Foreskin keratinocyte (primary cell): ENCODE measurements at places on chromosomes 1 and 21.

- DNase-seq = peak; percentile 53
Measured at GRCh38 chr1:186531561-186532165, 70.7 kb upstream of the PDC start.

- no peak for DNase-seq
Measured at GRCh38 chr1:88780485-88780884, 96.4 kb downstream of the PKN2 start.

GRCh38 chr1:4019606-4020331 lies 119.7 kb upstream of the C1orf174 start:
- DNase-seq = no peak

GRCh38 chr1:27306892-27307761 lies 14.8 kb upstream of the TMEM222 start:
- no peak for DNase-seq

DNA sequence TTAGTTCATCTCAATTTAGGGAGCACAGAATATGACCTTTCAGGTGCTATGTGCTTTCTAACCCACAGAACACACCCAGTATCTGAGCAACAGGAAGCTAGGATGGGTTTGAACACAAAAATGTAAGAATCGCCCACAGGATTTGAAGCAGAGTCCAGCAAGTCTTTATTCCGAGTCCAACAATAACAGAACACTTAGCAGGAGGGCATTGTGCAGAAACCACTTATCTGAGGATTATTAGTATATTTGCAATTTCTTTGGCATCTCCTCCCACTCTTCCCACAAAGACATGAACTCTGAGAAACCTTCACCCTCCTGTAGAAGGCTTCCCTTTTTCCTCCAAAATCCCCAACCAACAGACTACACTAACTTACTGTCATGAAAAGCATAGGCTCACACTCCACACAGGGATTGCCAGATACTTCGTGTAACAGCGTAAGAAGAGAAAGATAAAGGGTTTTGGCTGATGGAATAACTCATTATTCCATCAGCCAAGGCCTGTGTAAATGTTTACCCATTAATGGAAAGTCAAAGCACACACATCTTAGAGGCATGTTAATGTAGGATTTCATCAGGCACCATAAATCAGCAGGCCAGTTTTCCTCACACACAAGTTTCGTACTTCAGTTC lies 16.1 kb downstream of the SIPA1L2 start:
- DNase-seq = no peak

DNA sequence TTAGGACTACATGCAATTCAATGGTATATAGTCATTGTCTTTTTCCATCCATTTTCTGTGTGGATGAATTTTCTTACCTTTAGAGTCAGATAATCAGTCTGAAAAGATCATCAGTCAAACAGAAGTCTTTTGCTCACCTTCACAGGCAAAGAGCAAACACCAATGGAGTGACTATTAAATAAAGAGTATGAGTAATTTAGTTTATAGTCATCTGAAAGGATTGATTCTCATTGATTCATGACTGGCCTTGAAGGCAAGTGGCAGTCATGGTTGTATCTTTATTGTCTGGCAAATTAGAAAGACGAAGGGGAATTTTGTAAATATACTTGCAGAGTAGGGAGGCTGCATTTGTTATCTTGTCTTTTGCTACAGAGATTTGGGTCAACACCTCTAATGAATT lies 89.9 kb downstream of the EPB41 start:
- no peak for DNase-seq

GRCh38 chr1:157400766-157401165 lies 151.5 kb downstream of the FCRL5 start:
- DNase-seq = no peak

DNA sequence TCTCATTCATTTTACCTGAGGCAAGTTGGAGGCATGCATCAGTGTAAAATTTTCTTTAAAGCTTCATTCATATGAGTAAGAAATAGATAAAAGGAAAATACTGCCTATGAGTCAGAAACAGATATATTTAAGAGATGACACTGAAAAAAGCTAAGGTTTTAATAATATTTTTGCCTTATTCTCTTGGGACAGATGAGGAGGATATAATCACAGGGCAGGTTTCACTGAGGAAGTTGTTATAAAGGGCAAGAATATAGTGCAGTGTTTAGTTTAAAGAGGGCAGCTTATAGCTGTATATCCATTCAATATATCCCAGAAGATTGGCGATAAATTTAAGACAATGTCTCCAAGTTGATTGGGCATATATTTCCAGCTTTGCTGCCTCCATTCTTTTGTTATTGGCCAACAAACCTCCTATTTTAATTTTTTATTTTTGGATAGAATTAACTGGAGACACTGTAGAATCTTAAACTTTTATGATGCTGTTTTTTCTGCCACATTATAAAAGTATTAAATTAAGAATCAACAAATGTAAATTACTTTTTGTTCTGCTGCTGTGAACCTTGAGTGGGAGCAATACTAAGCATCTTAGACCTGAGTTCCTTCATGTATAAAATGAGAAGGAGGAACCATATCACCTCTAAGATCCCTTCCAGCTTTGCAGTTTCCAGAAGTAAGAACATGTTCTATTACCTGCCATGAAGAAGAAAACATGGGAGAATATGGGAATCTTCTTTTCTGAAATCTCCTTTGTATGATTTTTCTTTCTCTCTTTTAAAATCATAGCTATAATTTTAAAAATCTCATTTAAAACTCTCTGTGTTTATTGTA lies 171.6 kb downstream of the S1PR1 start:
- DNase-seq = peak; percentile 26

DNA sequence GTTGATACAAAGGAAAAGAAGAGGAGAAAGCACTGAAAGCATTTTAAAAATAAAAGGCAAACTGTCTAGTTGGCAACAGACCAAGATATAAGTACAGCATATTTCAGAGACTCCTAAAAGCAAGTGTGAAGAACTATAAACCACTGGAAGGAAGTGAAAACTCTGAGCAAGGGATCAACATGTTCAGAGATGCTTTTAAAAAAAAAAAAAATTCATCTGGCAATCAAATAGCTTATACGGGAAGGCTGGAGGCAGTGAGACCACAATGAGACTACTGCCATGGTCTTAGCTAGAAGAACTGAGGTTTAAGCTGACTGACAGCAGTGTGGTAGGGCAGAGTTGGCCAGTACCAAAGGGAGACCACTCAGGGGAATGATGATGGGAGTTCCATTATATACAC lies 124.3 kb downstream of the VAV3 start:
- DNase-seq = no peak

DNA sequence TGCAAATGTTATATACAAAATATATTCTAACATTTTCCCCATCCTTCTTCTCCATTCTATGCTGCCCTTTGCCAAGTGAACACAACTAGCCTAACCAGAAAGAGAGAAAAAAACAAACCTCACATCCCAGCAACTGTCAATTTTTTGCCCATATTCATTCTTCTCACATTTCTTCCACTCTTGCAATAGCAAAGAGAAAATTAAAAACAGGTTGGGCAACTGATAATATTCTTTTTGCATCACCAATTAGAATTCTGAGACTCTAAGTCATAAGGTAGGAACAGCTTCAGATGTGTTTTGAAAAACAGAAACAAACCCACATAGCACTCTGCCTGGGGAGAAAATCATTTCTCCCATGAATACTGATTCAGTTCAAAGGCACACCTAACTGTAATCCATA lies 25.2 kb upstream of the EXO1 start:
- DNase-seq = no peak

GRCh38 chr21:14119038-14119437 lies 91.7 kb downstream of the LIPI start:
- DNase-seq = no peak

GRCh38 chr1:30335389-30335996 lies 387.9 kb downstream of the MATN1 start:
- peak; percentile 9 for DNase-seq

DNA sequence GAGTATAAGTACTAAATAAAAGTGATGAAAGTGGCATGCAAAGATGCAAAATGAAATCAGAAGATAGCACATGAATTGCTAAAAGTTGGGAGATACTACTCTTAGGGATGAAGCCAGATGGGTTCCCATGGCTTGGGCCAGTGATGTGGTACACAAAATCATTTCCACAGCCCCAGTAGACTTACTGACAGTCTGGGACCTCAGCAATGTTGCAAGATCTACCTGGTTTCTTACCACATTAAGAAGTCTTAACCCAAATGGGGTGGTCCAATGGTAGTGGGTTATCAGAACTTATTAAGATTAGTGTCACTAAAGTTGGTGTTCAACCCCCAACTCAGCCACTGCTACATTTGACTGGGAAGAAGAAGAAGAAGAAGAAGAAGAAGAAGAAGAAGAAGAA lies 227.7 kb upstream of the IRF2BP2 start:
- no peak for DNase-seq
